ENCODE measurements at places on chromosomes 1 and 21.
A peak's percentile ranks its signal among the peaks of the same experiment; 100 is the strongest.

DNA sequence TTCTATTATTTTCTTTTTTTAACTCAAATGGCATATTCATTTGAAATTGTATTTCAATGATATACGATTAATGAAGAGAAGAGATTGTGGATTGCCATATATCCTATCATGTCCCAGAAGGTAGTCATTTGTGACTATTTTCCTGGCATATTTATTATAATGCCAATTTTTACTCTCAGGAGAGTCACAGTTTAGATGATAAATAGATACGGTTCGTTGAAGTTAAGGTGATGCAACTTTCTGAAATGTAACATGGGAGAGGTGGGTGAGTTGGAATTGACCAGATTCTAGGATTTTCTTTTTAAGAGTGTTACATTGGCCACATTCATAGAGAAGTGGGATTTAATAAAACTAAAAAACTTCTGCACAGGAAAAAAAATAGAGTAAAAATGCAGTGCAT, 1138.5 kb downstream of the NCAM2 start:
- DNase-seq, result no peak

- no peak for DNase-seq
These were observed 1.5 kb upstream of the TINAGL1 start for GRCh38 chr1:31574749-31575368.

DNA sequence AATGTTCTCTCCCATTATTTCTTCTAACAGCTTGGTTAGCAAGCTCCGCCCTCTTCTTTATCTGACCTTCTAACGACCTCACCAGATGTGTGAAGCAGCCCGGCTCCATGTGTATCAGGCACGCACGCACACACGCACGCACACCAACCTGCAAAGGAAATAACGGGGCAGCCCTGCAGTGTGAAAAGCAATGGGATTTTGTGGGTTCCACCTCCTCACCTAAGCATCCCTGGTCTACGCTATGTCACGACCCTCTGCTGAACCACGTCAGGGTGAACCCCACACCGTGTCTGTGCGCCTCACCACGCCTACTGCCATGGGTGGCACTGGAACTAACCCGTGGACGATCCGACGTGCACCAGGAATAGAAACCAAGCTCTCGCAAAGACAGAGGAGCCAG, 10.4 kb downstream of the SSU72 start:
- DNase-seq, result no peak

DNA sequence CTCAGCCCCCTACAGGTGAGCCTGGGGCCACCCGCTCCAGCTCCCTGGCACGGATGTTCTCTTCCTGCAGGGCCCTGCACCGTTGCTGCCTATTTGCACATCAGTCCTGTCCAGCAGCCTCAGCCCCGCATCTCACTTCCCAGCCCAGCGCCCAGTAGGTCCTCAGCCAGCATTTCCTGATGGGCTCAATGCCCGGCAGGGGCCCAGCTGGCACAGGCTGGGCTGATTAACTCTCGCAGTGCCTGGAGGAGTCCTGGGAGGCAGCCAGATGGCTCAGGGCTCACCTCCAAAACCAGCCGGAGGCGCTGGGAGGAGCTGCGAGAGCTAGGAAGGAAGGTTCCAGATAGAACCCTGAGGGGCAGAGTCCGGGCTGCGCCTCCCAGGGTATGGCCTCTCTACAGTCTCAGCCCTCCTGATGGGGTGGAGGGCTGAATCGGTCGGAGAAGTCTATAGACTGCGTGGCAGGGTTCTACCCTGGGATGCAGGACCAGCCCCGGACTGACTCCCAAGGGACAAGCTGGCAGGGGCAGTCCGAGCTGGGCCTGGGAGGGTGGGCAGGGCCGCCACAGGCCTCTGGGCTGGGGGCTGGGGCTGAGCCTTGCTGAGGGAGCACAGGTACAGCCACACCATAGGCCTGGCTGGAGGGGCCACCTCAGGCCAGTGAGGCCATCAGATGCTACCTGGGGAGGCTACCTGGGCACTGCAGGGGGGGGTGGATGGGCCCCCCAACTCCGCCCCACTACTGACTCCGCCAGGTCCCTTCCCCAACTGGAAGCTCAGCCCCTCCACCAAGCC, 19.2 kb upstream of the CLSTN1 start:
- DNase-seq, result no peak

DNA sequence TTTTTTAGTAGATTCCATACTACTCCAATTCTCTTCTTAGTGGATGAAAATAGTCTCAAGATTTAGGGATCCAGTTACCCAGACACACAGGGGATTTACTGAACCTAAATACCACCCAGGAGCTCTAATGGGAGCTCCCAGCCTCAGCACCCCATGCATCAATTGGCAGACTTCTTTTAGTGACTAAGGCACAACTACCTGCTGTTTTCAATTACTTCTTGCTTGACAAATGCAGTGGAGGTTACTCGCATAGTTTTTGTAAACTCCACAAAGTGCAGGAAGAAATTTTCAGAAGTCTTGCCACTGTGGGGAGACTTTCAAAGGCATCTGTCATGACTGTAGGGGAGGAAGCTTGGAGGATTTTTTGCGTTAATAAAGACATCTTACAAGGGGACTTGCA, 35.5 kb upstream of the MAP10 start:
- no peak for DNase-seq

GRCh38 chr1:117188170-117188815, 22.4 kb downstream of the VTCN1 start:
- DNase-seq, result no peak

DNA sequence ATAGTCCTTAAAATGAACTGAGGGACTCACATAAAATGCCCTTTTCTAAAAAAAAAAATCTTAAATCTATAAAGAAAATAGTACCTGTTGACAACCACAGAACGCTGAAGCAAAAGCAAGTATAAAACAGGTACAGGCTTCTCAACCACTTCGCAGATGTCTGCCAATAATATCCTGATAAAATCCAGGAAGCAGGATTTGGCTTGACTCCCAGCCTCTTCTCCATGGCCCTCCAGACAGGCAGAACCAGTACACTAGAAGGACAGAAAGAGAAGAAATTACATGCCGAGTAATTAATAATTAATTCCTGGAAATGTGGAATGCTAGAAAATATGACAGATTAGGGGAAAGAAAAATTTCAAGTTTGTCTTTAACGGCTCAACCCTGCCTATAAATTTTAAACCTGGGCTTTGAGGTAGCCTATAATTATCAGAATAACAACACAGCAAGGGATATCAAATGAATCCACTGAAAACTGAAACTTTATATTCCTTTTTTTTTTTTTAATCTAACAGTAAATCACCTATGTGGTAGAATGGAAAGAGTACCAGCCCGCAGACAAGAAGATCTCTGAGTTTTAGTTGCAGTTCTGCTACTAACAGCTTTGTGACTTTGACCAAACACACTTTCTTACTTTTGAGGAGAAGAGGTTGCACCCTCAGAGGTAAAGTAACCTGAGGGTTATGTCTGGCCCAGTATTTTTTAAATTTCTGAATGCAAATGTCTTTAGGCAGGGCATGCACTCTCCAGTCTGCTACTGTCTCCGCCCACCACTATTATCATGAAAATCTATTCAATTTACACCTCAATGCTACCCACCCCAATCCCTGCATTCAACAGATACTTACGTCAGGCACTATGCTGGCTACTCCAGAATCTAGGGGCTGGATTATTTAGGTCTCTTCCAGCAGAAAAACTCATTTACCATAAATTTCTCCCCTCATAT, 2.7 kb downstream of the KIAA0319L start:
- no peak for DNase-seq

- DNase-seq, result peak; percentile 61
These were observed 4.7 kb downstream of the SPEN start for GRCh38 chr1:15852036-15852827.
